ENCODE measurements at places on chromosomes 7 and 10.

GRCh38 chr10:121252756-121253155 is 345.5 kb downstream of the FGFR2 start:
- DNase-seq: no peak

DNA sequence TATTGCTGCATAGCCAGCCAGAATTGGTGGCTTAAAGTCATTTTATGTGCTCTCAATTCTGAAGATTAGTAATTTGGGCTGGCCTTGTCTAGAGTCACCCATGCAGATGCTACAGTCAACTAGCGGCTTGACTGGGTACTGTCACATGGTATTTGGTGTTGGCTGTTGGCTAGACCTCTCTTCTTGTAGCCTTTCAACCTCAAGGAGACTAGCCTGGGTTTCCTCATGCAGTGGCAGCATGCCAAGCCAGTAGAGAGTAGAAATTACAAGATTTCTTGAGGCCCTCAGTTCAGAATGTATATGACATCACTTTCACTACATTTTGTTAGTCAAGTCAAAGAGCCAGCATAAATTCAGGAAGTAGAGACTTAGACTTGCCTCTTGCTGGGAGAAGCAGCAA is 3.7 kb upstream of the ZNF800 start:
- peak; percentile 33 for DNase-seq

DNA sequence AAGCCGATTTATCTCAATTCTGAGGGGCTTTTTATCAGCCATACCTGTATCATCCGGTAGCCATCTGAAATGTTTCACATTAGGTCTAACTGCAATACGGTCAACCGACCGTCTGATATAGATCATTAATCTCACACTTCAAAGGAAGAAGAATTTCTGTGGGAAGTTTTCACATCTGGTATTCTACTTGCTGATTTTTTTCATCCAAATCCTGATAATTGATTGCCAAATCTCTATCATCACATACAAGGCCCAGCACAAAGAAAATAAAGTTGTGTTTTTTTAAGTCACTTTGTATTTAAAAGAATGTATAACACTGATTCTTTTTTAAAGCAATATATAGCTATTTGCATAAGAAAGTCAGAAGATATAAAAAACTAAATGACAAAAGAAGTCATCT is 132.3 kb downstream of the DKK1 start:
- DNase-seq: peak; percentile 28

GRCh38 chr10:59891349-59891748 is 15.0 kb downstream of the CCDC6 start:
- no peak for DNase-seq

- DNase-seq: peak; percentile 70
Observed at GRCh38 chr10:74822521-74823089, 3.8 kb upstream of the KAT6B start.

GRCh38 chr7:39811161-39811614 is 138.9 kb upstream of the CDK13 start:
- DNase-seq: peak; percentile 22

GRCh38 chr7:70356787-70357328 is 758.6 kb downstream of the AUTS2 start:
- no peak for DNase-seq

- DNase-seq: no peak
Observed at GRCh38 chr7:120951309-120951699, 727 bp downstream of the ING3 start.

DNA sequence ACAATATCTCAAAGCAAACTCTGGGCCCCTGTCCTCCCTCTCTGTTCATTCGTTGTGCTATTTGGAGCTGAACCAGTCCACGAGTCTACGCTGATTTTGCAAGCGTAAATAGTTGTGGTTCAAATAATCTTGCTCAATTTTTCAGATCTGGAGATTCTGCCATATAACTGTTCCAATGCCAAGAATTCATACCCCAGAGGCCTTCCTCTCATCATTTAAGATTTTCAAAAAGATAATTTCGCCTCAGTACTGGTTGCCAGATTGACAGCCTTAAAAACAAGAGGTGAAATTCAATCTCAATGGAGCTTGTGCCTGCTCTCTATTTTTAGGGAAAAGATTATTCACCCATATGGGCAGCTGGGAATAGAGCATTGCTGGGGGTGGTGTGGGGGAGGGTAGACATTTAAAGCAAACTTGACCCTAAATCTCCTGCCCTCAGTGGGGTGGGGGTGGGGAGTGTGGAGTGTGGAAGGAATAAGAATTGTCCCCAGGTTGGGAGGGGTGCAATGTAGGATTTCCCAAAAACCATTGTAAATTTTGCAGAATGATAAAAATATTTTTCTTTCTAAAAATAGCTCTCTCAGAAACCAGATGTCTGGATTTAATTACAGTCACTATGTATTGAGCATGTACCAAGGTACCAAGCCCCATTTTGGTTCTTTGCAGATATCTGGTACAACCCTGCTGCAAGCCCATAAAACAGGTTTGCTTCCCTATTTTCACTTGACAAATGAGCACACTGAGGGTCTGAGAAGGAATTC is 104.7 kb upstream of the EEPD1 start:
- peak; percentile 90 for DNase-seq

DNA sequence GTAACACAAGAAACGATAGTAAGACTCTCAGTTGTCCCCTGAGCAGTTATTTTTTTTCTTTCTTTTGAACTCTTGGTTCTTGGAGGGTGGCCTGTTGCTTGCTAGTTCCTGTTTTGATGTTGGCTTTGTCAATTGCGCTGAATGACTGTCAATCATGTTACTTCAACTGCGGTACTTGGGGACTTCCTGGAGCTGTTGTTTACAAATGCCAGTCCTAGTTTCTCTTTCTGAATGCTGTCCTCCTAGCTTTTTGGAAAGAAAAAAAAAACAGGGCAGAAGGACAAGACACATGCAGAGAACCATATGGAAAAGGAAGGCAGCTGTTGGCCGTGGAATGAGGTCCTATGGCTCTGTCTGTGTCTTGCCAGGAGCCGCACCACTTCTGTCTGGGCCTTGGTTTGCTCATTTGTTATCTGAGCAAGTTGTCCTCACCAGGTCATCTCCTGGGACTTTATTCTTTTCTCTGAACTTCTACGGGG is 7.0 kb upstream of the PDCD4 start:
- peak; percentile 11 for DNase-seq

DNA sequence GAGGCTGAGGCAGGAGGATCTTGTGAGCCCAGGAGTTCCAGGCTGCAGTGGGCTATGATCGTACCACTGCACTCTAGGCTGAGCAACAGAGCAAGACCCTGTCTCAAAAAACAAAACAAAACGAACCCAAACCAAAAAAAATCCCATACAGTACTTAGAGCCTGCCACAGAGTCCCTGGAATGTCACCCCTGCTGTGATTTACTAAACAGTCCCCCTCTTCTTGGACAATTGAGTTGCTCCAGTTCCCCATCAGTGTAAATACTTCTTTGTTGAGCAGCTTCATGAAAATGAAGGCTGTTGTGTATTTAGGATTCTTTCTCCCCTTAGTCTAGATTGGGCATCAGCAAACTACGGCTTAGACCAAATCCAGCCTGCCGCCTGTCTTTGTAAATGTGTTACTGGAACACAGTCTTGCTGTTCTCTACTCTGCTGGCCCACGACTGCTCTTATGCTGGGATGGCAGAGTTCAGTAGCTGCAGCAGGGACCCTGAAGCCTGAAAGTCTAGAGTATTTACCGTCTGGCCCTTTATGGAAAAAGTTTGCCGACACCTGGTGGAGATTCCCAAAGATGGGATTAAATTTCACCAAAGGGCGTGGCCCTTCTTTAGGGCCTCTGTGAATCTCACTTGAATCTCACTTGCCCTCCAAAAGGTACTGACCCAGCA is 57.8 kb downstream of the PALD1 start:
- DNase-seq: no peak
